ENCODE measurements at places on chromosomes 5 and 9.

- DNase-seq: no peak
Observed at GRCh38 chr9:105621001-105621400, 41.3 kb upstream of the TAL2 start.

GRCh38 chr9:104386425-104387069 is 117.5 kb upstream of the OR13F1 start:
- peak; percentile 4 for DNase-seq

DNA sequence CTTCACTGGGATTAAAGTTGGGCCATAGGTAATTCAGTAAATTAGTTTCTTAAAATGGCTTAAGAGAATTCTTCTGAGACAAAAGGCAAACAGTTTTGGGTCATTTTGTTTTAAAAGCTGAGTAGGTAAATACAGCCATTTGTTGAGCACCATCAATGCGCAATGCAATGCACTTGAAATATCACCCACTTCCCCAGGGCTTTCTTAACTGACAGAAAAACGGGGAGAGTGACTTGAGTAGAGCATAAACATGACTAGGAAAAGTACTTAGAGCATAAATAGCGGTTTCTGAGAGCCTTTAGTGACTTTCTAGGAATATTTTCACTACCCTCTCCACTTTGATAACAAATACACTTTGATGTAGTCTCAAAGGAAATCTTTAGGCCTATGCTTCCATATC is 27.2 kb downstream of the MLANA start:
- DNase-seq: no peak

DNA sequence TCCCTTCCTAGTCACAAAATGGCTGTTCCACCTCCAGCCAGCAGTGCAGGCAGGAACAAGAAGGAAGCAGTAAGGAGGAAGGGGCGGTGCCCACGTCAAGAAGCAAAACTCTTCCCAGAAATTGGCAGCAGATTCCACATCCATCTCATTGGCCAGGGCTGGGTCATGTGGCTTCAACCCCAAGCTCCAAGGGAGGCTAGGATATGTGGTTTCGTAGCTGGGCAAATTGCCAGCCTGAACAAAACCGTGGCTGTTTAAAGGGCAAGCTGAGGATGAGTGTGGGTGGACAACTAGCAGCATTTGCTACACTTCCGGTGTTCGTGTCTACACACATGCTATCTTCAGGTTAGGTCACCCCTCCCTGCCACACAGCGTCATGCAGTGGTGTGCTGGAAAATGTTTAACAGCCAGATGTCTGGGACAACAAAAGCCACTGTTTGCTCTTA is 92.1 kb upstream of the MAP1B start:
- DNase-seq: peak; percentile 84

DNA sequence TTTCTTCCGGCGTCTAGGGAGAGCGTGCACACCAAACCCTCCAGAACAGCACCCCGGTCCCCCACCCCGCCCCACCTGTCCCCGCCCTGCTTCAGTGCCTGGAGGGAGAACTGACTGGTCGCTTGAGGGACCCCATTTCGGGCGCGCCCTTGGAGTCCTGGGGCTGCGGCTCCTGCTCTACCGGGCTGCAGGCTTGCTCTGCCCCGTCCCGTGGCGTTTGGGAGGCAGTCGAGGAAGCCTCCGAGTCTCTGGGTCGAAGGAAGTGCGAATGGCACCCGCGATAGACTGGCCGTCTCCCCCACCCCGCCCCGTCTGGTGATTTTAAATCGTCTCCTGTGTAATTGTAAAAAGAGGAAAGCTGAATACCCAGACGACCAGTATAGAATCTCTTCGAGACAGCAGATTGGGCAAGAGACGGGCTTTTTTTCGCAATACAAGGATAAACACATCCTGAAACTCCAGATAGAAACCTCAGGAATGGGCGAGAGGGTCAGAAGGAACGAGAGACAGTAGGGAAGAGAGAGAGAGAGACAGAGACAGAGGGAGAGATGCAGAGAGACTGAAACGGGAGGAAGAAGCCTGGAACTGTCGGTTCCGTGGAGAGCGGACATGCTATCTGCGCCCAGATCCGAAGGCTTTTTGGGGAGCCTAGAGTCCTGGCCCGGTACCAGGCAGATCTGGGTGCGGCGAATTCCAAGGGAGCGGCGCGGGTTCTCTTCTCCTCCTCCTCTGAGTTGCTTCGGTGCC is 9.9 kb downstream of the PRDM6 start:
- no peak for DNase-seq

DNA sequence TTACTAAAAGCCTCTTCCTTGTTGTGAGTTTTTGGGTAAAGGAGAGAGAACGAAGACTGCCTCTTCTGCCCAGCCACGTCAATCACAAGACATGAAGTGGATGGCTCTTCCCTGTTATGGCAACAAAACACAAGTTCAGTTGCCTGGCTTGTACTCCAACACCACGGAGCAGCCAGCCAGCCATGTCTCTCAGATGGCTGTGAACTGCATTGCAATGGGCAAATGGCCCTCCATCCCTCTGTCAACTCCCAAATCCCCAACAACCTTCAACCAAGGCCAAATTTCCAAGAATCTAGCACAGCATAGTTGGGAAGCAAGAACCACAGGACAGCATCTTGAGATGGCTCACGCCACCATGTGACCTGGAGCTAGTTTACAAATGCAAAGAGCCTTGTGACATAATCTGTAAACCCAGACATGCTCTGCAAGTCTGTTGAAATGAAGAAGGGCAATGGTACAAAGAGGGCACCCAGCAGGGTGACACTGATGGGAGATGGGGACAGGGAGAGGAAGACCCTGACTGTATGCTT is 53.9 kb downstream of the ZNF366 start:
- DNase-seq: no peak

- peak; percentile 58 for DNase-seq
Observed at GRCh38 chr9:130824643-130825350, 10.3 kb upstream of the ABL1 start.

- no peak for DNase-seq
Observed at GRCh38 chr9:36934478-36935065, 99.5 kb downstream of the PAX5 start.

- no peak for DNase-seq
Observed at GRCh38 chr5:88695931-88696330, 187.1 kb downstream of the MEF2C start.

DNA sequence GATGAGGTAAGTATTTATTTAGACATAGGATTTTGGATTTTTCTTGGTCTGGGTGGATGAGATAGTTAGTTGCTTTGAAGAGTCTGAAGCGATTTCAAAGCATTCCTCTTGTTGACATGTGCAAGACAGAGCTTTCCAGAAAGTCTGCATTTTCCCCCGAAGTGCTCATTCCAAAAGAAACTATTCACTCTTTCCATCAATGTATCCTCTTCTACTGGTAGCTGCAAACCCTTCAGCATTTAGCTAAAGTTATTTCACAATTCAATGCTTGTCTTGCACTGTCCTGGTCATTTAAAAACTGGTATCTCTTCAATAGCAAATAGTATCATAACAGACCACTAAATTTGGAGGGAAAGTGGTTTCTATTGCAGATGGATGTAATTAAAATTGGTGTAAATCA is 13.0 kb downstream of the NREP start:
- DNase-seq: no peak

DNA sequence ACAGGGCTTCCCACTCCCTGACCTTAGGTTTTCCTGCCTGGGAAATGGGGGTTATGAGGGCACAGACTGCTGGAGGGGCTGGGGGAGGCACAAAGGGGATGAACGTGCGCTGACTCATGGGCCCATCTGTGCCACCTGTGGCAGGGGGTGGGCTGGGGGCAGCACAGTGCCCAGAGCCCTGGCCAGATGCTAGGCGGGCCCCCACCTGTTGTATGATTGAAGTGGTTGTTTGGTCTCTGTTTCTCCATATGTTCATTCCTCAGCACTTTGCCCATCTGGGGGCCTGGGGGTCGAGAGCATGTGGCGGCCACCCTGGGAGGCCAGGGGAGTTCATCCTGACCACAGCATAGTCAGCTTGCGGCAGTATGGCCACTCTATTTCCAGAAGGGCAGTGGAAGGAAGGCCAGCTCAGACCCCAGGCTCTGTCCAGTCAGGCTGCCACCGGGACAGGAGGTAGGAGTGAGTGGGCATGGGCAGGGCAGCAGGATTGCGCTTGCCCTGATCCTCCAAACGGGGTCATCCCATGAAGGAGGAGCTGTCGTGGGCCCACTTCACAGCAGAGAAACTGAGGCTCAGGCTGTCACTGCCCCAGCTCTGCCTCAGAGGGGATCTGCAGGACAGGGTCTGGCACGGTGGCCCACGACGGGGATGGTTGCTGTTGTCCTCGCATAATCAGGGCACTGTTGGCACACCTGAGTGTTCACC is 841 bp upstream of the NINJ1 start:
- DNase-seq: peak; percentile 3

DNA sequence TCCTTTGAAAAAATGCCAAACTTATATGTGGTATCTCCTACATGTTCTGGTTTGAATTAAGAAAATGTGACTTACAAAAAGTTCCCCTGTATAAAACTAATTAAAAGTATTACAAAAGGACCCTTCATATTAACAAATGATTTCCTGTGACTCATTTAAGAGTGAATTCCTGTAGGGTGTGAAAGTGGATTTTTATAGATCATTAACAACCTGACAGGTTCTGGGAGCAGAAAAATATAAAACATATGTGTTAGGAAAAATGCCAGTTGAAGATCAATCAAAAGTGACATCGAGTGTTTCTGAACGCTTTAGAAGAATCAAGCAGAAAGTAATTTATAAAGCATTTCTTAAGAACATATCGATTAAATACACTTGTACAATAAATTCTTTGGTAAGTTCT is 35.5 kb downstream of the CAMK4 start:
- no peak for DNase-seq

GRCh38 chr9:97366889-97367288 is 45.0 kb upstream of the TDRD7 start:
- DNase-seq: no peak

- DNase-seq: no peak
Observed at GRCh38 chr5:113125371-113125770, 148.8 kb downstream of the DCP2 start.

DNA sequence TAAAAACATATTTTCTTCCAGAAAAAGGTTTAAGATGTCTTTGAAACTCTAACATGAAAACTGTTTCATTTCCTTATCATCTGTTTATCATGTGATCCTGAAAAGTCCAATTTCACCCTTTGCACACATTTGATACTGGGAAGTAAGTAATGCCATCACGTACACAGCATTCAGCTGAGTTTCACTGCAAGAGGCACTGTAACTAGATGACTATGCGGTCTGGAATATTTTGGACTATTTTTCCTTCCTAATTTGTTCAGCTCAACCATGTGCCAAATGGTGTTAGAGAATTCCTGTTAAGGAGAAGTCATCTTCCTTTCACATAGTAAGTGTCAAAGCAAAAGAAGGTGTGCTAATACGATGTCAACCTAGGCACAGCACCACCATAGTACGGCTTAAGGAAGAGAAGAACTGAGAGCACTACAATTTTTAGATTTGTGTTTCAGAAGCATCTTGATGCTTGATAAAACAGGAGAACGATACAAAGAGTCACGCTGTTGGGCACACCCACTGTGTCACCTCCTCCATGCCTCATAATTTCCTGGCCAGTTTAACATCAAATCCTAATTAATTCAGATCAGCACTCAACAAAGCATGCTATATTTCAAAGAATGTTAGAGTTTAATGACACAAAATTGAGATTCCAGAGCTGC is 77.5 kb downstream of the GNAQ start:
- DNase-seq: no peak

Measured in Daoy (cell line).